Activated T-cell treated with anti-CD3 and anti-CD28 coated beads, Interleukin-2, amount 50 U/mL, for 72 hours (primary cell): ENCODE measurements at places on chromosomes 11 and 22. TPM values are rescaled to one million over a fixed set of nuclear protein-coding genes. Genes with fewer than 3 reads are reported as not detected.

The PKP3 gene
- 1.2 TPM for total RNA-seq

The TH gene
- total RNA-seq = not detected

The SLC22A6 gene
- not detected for total RNA-seq

The DRICH1 gene
- total RNA-seq = 0.90 TPM

The PACS1 gene
- total RNA-seq = 104 TPM

The MPPED1 gene
- total RNA-seq = not detected

The PLET1 gene
- total RNA-seq = not detected
